ENCODE measurements at places on chromosomes 4 and X.

- DNase-seq: no peak
Measured at GRCh38 chr4:6497796-6498195, 25.4 kb upstream of the PPP2R2C start.

DNA sequence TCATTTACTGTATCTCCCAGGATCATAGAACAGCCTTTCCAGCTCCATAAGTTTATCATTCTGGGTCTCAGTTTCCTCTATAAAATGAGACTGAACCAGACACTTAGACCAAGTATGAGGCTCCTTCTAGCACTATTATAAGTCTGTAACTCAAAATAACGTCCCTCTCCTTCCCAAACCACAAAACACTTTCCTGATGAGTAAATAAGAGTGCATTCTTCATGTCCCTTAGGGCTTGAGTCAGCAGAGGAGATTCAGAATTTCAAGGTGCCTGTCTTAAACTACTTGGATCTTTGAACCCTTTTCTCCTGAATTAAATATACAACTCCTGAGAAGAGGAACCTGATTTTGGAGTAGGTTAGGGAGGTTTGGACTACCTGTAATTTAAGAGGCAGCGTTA, 62.6 kb downstream of the GLRA2 start:
- no peak for DNase-seq

DNA sequence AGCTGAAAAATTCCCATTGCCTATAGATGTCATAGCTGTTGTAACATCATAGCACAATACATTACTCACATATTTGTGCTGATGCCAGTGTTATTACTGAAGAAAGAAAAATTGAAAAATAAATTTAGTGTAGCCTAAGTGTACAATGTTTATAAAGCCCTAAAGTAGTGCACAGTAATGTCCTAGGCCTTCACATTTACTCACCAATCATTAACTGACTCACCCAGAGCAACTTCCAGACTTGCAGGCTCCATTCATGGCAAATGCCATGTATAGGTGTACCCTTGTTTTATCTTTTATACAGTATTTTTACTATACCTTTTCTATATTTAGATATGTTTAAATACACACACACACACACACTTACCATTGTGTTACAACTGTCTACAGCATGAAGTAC, 265.4 kb upstream of the MAGEB18 start:
- DNase-seq: no peak

GRCh38 chr4:166400270-166400894, 527.3 kb downstream of the TLL1 start:
- peak; percentile 48 for DNase-seq

- DNase-seq: no peak
Measured at GRCh38 chr4:40253906-40254305, 57.1 kb downstream of the RHOH start.

GRCh38 chr4:97525236-97525635, 618.0 kb downstream of the STPG2 start:
- no peak for DNase-seq

DNA sequence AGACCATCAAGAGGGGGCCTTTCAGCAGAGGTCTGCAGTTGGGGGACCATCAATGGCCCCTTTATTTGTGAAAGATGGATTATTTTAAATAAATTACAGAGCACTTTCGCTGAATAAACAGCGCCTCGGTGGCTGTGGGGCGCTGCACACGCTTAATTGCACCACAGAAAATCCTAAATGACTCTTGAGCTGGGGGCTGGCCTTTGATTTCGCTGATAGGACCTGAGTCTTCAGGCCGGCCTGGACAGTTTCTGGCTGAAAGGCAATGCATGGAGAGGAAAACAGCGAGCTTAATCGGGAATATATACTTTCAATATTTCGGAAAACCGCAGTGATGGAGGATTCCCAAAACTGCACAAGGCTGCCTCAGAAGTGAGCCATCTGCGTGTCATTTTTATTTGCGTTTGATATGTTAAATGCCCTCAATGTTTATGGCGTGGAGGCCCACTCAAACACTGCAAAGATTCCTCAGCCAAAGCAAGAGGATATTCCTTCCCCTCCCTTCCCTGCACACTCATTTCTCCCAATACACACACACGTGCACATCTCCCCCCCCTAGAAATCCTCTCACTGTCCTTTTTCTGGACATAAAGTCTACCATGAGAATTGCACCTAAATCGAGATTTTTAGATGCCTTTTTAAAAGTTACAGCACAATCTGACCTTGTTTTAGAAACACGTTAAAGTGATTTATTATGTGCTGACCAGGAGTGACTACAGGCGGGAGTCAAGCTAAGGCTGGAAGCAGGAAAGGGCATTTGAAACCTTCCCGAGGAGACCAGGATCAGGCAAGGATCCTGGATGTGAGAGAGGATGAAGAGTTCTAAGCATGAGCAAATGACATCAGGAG, 340.7 kb downstream of the RAB28 start:
- no peak for DNase-seq

GRCh38 chr4:169215656-169216055, 55.1 kb downstream of the SH3RF1 start:
- DNase-seq: no peak
